SJSA1 (cell line): ENCODE measurements at places on chromosomes 2 and 18.

GRCh38 chr2:12044857-12045256 is 298.4 kb downstream of the LPIN1 start:
- DNase-seq: no peak

GRCh38 chr2:145190031-145190703 is 670.2 kb upstream of the ZEB2 start:
- DNase-seq: no peak

- no peak for DNase-seq
Observed at GRCh38 chr2:181255651-181256050, 201.5 kb upstream of the ITGA4 start.

DNA sequence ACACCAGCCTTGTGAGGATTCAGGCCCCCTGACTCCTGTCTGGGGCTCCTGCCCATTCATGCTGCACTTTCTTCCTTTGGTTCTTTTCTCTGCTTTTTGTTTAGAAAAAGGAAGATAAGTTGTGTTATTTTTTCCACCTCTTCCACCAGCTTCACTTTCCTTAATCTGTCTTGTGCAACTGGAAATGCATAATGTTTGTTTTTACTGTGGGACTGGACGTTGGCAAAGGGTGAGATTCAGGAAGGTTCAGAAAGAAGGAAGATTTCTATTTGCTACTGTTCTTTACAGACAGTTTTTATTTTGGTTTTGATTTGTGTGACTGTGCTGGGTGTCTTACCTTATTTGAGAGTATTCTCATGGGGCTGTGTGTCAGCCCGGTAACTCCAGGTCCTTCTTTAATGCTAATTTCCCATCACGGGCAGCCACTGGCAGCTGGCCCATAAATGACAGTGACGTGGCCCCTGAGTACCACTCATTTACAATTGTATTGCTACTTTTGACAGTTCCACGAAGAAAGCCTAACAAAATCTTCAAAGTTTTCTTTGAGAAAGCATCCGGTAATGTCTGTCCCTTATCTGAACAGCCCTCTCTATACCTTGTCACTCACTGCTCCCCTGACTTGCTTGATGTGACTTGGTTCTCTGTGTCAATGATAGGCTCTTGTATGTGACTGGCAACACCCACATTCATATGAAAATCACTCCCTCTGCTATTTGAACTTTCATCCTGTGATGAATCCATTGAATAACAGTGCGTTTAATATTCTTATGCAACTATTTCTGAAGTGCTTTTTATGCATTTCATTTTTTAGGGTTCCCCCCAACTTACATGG is 32.7 kb downstream of the RHBDD1 start:
- no peak for DNase-seq

GRCh38 chr2:218257390-218257981 is 3.3 kb upstream of the GPBAR1 start:
- no peak for DNase-seq

- DNase-seq: no peak
Observed at GRCh38 chr18:42051411-42051810, 96.4 kb downstream of the PIK3C3 start.

- DNase-seq: peak; percentile 48
Observed at GRCh38 chr18:9612215-9612830, 2.0 kb downstream of the PPP4R1 start.

GRCh38 chr18:65768120-65768778 is 17.4 kb downstream of the CDH7 start:
- DNase-seq: no peak

GRCh38 chr2:138028538-138028937 is 64.3 kb downstream of the HNMT start:
- DNase-seq: no peak

- DNase-seq: no peak
Observed at GRCh38 chr18:63858456-63858855, 29.0 kb upstream of the SERPINB2 start.

DNA sequence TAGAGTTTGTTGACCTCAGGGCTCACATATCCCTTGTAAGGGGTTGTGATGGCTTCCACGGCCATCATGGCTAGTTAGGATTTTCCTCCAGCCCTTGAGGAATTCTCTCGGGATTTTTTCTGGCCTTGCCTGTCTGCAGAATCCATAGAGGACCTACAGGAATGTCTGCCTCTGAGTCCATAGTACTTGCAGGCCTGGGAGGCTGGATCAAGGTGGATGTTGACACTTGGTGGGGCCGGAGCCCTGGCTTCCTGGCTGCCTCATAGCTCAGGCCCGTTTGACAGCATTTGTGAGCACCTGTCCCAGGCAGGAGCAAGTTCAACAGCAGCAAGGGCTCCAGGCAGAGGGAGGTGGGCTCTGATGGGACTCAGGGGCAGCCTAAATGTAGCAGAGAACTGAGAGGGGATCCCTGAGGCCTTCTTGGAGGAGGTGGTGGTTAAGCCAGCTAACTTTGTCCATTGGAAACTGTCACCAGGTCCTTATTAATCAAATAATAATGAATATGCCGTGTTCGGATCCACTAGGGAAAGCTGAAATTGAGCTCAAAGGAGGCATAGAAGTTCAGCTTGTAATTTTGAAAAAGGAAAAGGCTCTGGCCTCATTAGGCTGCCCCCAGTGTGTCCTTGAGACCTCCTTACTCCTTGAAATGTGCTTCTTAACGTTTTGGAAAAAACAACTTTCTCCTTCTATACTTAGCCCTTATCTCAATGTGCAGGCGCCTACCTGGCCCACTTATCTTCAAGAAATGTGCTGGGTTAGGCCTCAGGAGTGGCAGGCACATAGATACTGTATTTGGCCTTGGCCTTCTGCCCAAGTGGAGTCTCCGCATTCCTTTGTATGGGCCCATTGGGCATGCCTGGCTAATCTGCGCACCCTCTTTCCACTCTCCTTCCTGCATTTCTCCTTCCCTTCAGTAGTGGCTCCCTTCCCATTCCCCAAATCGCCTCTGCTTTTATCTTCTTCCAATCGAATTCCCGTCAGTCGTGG is 66.9 kb downstream of the HPCAL1 start:
- no peak for DNase-seq

DNA sequence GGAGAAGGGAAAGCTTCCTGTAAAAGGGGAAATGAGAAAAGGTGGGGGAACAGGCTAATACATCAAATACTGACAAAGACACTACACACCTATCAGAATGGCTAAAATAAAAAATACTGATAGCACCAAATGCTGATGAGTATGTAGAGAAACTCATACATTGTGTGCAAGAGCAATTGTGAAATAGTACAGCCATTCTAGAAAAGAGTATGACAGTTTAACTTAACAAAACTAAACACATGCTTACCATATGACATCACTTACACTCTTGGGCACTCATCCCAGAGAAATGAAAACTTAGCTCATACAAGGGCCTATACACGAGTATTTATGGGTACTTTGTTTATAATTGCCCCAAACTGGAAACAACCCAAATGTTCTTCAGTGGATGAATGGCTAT is 53.4 kb downstream of the ZNF638 start:
- no peak for DNase-seq

DNA sequence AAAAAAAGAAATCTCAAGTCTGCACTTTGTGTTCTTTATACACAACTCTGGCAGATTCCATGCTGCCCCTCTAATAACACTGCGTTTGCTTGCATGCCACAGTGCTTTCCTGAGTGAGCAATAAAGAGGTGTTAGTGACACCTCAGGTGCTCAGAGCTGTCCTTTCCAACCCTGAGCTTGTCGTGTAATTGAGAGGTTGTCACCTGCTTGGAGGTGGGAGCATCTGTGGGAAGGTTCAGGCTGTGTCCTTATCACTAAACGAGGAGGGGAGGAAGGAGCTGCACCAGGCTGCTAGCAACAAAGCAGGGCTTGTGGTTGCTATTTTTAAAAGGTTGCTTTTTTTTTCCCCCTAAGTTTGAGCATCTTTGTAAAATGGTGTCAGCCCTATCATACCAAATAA is 31.9 kb downstream of the APCDD1 start:
- no peak for DNase-seq

DNA sequence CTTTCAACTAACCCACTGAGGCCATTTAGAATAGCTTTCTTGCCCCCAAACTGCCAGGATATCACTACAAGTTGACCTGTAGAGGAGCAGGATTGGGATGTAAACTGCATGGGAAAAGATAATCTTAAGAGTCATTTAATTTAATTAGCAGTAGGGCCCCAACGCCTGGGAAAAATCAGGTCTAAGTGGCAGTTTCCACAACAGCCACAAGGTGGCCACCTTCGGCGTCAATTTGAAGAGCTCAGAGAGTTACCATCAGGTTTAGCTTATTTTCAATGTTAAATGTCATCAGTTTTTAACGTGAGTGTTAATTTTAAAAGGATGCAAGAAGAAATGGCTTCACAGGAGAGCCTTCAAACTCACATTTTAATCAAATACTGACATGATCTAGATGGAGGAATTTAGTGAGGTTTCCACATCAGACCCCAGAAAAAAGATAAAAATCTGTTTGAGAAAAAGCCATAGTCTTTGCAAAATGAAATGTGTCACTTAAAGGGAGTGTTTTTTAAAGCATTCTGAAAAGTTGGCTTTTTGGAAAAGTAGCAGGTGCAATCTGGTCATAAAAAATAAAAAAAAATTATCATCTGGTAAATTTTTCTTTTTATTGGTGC is 77.3 kb upstream of the UPP2 start:
- DNase-seq: no peak

DNA sequence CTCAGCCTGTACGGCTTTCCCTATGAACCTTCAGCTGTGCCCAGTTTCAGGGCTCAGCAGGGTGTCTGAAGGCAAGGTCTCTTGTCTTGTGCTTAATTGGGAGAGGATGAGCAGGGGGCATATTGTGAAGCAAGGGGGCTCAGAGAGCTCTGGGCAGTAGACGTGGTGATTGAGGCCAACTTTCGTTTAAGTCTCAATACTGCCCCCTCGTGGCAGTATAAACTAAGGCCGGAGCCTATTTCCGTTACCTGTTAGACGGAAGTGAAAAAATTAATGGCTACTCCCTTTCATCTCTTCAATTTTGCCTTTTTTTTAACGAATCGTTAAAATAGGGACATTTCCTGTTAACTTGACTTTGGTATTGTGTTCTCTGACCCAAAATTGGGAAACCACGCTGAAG is 193.4 kb downstream of the TDRD15 start:
- DNase-seq: peak; percentile 14

DNA sequence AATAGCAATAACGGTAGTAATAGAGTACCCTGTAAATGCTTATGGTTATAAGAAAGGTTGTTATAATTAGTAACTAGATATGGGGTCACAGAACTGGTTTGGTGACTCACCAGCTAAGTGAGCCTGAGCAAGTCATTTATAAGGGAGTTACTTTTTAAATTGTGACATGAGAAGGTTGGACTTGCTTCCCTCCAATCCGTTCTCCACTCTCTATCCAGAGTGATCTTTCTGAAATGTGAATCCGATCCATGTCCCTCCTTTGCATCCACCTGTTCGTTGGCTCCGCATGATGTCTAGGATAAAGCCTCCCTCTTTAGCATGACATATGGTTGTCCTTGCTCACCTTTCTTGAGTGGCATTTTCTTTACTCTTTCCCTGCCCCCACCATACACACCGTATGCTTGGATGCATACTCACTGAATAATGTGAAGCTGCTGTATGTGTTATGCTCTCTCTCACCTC is 83.1 kb downstream of the CDC42EP3 start:
- no peak for DNase-seq

DNA sequence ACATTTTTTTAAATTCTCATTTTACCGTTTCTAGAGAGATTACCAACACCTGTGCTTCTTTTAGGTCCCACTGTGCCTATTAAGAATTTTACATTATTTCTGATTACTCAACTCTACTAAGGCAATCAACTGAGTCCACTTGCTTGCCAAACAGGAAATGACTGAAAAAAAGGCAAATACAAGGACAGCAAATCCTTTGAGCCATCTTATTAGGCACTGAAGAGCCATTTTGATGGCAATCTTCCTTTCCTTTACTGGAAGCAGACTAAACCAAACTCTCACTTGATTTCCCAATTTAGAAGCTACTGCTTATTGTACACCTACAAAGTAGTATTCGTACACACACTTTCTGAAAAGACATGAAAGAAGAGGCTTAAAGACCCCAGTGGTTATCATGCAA is 121.4 kb upstream of the COL3A1 start:
- DNase-seq: no peak

GRCh38 chr2:174595891-174596397 is 1.7 kb downstream of the WIPF1 start:
- no peak for DNase-seq

DNA sequence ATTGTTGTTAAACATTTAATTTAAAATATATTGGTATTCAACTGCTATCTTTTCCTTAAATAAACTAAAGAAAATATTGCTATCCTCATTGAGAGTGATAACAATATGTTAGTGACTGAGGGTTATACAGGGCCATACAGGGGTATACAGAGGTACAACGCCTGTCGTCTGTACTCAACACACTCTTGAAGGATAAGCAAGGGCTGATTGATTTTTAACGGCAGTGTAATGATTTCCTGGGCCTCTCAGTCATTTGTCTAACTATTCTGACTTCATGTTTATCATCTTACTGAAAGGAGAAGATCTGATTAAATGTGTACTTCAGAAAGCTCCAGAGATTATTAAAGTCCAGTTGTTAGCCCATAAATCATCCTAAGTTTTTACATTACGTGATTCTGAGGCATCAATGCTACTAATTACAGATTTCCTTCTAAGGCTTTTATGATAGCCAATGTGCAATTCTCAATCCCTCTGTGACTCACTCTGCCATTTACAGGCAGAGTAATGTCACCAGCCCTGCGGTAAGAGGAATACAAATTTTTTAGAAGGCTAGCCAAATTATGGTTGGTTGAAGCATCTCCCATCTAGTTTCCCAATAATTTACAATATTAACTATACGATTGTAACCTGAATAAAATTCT is 893.0 kb upstream of the CHAC2 start:
- DNase-seq: no peak

GRCh38 chr2:119025762-119026351 is 83.9 kb downstream of the MARCO start:
- DNase-seq: no peak

GRCh38 chr18:31156821-31157763 is 5.6 kb downstream of the DSC1 start:
- no peak for DNase-seq

GRCh38 chr18:12334863-12335262 is 26.8 kb downstream of the TUBB6 start:
- no peak for DNase-seq

DNA sequence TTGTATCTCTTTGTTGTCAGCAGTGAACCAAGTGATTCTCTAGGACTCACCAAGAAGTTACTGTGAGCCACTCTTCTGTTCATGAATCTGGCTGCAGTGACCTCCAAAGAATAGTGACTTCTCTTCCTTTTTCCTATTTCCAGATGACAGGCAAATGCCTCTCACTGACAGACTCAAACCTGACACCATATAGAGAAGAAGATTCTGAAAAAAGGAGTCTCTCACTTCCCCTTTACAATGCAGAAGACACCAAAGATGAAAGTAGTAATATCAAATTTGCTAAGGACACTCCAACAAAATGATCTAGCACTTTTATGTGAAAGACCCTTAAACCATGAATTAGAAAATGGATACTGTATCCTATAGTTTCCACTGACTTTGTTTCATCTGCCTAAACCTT is 44.4 kb upstream of the SETBP1 start:
- DNase-seq: no peak

DNA sequence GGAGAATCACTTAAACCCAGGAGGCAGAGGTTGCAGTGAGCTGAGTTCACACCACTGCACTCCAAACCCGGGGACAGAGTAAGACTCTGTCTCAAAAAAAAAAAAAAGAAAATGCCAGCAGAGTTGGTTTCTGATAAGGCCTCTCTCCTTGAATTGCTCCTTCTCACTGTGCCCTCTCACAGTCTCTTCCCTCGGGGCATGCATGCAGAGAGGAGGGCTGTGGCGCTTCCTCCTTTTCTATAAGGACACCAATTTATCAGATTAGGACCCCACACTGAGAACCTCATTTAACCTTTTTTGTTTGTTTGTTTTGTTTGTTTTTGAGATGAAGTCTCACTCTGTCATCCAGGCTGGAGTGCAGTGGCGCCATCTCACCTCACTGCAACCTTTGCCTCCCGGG is 110.5 kb downstream of the ZFP36L2 start:
- peak; percentile 39 for DNase-seq
